ENCODE measurements at places on chromosomes 12 and 14. TPM values are rescaled to one million over a fixed set of nuclear protein-coding genes. Genes with fewer than 3 reads are reported as not detected.

- DNase-seq = no peak
Observed at GRCh38 chr14:33432407-33433023, 493.8 kb downstream of the NPAS3 start.

GRCh38 chr12:115322275-115322674 is 638.3 kb upstream of the TBX3 start:
- no peak for DNase-seq

GRCh38 chr12:91852634-91853033 is 293.0 kb downstream of the BTG1 start:
- DNase-seq = no peak

DNA sequence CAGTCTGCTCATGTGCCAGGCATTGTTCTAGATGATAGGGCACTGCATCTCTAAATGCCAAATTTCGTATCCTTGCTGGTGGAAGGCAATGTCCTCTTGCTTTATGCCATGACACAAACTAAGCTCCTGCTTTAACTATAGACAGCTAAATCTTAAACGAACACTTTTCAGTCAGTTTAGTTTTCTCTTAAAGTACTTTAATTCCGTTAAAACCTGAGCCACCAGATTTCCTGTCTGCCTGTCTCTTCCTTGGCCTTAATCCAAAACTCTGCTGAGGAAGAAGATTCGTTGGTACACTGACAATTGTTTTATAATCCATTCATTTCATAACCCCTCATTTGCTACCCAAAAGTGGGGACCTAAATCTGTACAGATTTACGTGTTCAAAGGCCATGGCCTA is 194.4 kb upstream of the BCL2L14 start:
- DNase-seq = no peak

DNA sequence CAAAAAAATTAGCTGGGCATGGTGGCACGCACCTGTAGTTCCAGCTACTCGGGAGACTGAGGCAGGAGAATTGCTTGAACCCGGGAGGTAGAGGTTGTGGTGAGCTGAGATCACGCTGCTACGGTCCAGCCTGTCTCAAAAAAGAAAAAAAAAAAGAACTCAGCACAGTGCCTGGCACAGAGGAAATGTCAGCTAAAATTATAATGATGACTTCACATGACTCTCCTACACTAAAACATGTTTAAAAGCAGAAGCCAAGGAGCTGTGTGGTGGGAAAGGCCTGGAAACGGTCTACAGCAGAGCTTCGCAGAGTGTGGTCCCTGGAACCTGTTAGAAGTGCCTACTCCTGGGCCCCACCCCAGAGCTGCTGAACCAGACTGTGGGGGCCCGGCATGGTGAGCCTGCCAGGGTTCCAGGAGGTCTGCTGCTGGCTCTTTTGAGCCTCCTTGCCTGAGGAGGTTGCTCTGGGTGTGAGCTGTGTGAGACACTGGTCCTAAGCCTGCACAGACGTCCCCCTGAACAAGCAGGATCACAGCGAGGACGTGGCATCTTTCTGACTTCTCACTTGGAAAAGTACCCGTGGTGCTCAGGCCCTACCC is 28.1 kb downstream of the TCHP start:
- peak; percentile 45 for DNase-seq

DNA sequence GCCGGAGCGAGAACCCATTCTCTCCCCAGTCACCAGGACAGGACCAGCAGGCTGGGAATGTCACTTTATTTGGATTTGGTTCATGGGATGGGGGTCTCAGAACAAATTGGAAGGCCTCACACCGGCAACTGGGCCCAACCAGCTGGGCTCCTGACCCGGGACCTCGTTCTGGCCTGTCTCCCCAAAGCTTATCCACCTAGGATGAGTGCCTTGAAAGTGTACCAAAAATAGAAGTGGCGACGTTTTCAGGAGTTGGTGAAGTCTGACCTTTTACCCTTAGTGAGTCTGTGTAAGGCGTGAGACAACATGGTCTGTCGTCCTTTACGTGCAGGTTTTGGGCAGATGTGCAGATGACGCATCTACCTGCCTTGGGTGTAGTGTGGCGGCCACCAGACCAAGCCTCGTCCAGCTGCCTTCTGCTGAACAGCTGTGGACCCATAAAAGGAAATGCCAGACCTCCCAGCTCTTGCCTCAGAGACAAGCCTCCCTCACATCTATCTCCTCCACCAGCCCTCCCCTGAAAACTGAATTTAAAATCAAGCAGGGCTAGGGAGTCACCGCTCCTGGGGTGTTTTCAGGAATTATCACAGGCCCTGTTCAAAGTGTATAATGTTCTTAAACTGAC is 36.6 kb upstream of the CLMN start:
- no peak for DNase-seq

GRCh38 chr12:97642911-97643310 is 180.3 kb downstream of the RMST start:
- no peak for DNase-seq

DNA sequence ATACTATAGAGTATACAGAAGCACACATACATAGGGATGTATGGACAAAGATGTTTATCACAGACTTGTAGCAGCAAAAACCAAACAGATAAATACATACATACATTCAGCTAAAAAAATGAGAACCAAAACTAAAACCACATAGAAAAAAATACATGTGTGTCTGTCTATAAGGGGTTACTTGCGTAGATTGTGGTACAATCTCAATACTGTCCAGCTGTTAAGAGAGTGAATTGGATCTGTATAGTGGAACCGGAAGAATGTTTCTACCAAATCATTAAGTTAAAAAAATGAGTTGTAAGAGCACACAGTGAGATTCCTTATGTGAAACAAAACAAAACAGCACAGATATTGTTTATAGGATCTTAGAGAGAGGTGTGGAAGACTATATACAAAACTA is 44.2 kb upstream of the DCD start:
- DNase-seq = no peak

- no peak for DNase-seq
Observed at GRCh38 chr12:46390304-46390703, 17.7 kb upstream of the SLC38A2 start.

USP44 gene
- 3.7 TPM for total RNA-seq

UBE3B gene
- total RNA-seq = 47.7 TPM

CFAP54 gene
- 0.48 TPM for total RNA-seq

SPTB gene
- total RNA-seq = 2.6 TPM
